ENCODE measurements at places on chromosomes 2 and 18.

- no peak for DNase-seq
These were observed 47.3 kb downstream of the RFTN2 start for GRCh38 chr2:197628043-197628500.

DNA sequence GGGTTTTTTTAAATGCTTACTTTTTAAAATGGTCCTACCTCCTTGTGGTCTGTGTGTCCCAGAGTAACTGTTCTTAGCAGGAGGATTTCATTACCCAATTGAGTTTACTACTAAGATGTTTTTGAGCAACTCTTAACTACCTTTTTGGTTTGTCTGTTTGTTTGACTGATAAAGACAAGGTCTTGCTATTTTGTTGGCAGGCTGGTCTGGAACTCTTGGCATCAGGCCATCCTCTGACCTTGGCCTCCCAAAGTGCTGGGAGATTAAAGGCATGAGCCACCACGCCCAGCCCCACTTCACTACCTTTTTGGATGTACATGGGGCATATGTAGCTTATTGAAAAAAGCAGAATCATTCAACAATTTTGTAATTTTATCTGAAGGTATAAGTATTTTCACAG, 14.9 kb downstream of the MRPS9 start:
- no peak for DNase-seq

- no peak for DNase-seq
These were observed 38.7 kb upstream of the GLS start for GRCh38 chr2:190841707-190842505.

DNA sequence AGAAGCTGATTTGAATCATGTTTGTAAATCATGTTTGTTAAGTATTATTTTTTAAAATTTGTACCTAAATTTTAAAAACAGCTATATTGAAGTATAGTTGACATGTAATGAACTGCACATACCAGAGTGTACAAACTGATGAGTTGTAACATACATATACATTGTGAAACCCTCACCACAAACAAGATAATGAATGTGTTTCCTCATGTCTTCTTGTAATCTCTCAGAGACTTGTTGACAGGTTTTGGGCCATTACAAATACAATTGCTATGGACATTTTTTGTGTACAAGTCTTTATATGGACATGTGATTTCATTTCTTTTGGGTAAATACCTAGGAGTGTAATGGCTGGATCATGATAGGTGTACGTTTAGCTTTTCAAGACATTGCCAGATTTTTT, 21.5 kb downstream of the WDR43 start:
- DNase-seq: no peak

DNA sequence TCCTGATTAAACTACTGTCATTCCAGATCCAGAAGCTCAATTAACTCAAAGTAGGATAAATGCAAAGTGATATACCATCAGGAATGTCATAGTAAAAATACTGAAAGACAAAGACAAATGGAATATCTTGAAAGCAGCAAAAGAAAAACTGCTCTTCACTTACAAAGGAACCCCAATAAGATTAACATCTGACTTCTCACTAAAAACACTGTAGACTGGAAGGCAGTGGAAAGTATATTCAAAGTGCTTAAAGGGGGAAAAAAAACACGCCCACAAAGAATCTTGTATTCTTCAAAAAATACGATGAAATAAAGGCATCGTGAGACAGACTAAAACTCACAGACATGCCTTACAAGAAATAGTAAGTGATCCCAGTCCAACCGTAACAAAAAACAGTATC, 195.7 kb downstream of the DOK6 start:
- no peak for DNase-seq

GRCh38 chr2:98507891-98508708, 63.4 kb downstream of the INPP4A start:
- no peak for DNase-seq

GRCh38 chr18:6521803-6522418, 107.2 kb upstream of the L3MBTL4 start:
- DNase-seq: no peak

DNA sequence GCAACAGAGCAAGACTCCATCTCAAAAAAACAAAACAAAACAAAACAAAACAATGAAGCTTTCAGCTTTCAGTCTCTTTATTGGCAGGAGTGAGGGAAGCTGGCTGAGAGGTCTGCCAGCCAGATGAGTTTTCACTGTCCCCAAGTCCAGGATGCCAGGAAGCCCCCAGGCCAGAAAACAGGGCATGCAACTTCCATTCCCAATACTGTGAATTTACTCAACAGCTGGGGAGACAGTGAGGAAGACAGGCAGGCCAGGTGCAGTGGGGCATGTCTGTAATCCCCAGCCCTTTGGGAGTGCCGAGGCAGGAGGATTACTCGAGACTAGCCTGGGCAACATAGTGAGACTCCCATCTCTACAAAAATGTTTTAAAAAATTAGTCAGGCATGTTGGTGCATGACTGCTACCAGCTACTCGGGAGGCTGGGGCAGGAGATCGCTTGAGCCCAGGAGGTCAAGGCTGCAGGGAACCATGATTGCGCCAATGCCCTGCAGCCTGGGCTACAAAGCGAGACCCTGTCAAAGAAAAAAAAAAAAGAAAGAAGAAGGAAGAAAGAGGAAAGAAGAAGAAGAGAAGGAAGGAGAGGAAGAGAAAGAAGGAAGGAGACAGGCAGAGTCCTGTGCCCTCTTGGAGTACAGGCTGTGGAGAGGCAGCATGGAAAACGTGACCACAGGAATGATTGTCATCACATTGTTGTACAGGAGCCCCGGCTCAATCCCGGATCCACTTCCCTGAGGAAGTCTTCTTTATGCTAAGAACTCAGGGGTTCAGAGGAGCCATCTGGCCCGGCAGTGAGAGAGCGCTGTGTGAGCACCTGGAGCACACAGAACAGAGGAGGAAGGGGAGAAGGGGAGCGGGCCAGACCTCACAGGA, 29.2 kb upstream of the POMC start:
- DNase-seq: no peak

DNA sequence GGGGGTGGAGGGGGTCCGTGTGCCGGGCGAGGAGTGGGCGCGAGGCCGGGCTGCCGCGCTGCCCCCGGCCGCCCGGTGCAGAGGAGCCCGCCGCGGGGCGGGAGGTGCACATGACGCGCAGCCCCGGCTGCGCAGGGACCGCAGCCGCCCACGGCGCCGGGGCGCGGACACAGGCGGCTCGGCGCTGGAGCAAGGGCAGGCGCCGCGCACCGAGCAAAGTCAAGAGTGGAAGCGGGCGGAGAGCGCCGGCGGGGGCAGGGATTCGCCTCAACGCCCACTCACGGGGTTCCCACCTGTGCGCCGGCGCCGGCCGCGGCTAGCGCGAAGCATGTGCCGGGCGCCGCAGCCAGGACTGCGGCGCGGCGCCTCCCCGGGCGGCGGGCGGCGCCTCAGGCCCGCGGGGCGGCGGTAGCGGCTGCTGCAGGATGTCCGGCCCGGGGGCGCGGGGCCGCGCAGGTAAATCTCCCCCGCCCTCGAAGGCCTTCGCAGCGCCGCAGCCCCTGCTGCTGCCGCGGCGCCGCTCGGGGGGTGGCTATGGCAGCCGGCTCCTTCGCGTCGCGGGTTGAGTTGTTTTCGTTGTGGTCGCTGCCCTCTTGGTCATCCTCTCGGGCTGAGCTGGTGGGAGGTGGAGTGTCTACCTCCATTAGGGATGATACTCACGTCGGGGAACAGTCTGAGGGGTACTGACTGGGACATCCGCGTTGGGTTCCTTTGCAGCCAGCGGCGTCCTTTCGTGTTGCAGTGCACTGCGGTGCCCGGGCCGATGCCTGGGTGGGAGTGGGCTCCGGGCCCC, 216.3 kb upstream of the DTNA start:
- DNase-seq: no peak

DNA sequence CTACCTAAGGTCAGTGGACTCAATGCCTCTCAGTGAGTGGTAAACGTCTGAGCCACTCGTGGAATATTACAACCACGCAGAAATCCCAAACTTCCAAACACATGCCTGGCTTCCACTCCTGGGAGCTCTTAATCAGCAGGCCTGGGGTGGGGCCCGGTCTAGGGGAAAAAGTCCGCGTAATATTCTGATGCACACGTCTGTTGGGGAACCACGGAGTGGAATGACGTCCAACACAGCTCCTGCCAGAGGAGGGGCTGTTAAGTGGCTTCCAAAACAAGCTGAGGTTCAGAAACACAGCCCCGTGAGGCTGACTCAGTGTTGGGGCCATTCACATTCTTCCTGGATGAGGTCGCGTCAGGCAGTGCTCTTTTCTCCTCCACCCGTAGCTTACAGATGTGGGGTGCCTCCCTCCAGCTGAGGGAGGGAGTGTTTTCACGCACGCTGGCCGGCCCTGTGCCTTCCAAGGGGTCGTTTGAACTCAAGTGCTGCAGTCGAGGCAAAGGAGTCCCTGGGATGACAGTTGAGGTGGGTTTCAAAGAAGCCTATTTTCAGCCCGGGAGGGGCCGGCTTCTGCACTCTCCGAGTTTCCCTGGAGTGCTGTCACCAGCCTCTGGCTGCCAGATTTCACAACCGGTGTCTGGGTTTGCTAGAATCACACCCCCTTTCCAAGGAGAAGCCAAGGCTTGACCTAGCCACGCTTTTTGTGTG, 73.1 kb downstream of the ACKR3 start:
- DNase-seq: no peak

GRCh38 chr18:67104700-67105284, 411.7 kb downstream of the DSEL start:
- peak; percentile 26 for DNase-seq

DNA sequence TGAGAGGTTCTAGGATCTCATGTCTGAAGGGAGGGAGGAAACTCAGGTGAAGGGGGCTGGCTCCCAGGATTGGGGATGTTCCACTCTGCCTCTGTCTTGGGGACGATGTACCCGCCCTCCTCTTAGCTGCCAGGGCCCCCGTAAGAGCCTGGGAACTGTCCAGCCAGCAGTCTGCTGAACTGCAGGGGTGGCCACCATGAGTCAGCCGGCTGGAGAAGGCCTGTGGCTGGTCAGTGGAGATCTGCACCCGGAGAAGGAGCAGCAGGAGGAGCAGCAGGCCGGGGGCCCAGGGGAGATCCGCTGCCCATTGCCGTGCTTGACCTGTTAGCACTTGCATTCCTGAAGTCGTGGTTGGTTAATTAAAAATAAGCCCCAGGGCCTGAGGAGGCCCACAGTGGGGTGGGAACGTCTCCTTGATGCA, 180.3 kb downstream of the TFCP2L1 start:
- no peak for DNase-seq

GRCh38 chr2:127614246-127614645, 31.7 kb upstream of the GPR17 start:
- DNase-seq: no peak

- DNase-seq: no peak
These were observed 498 bp downstream of the ITGAV start for GRCh38 chr2:186590350-186590758.

GRCh38 chr2:101064868-101065549, 62.9 kb downstream of the RPL31 start:
- DNase-seq: no peak

GRCh38 chr2:237921967-237922492, 44.8 kb upstream of the UBE2F start:
- DNase-seq: no peak
